ENCODE measurements at places on chromosomes 13 and 19.

GRCh38 chr13:107035778-107036177 is 467.8 kb upstream of the ARGLU1 start:
- no peak for DNase-seq

DNA sequence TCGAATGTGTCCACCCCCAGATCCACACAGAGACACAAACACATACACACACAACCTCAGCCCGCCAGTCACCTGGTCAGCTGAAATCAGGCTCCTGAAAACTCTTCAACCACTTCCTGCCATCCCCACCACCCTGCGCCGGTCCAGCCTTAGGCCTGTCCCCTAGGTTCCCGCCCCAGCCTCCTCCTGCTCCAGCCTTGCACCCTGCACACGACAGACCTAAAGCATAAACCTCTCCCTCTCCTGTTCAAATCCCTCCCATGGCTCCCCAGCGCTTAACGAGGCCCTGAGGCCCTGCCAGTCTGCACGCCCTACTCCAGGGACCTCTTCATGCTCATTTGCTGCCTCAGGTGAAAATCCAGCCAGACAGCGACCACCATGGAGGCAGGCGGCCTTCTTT is 7.1 kb downstream of the PNMA8B start:
- DNase-seq: no peak

DNA sequence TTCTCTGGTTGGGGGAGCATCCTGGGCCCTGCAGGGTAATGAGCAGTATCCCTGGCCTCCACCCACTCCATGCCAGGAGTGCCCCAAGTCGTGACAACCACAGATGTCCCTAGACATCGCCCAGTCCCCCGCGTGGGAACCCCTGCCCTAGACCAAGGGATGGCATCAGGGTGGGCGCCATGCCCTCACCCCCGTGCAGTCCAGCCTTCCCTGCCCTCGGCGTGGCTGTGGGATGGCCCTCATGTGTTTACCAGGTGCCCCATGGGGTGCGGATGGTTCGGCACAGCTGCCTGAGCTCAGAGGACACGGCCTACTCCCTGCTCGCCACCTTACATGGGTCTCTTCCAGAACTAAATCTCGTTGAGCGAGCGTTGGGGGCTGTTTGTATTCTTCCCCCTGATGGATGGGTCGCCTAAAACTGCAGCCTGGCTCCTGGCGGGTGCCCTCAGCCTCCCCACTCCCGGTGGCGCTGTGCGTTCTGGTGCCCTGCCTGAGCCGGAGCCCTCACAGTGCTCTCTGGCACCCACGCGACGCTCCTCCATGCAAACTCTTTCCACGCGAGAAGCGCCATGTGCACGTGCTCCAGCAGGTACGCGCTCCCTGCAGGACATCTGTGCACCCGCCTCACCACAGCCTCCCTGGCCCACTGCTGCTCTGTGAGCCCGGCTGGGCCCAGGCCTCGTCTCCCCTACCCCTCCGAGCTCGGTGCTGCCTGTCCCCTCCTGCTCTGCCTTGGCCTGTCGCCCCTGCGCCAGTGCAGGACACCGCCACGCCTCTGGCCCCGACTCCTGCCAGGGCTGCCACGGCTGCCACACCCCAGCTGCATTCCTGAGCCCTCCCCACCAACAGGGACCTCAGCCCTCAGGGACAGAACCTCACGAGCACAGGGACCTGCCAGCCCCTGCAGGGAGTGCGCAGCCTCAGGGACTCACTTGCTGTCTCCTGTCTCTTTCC is 145.0 kb downstream of the KDM4B start:
- DNase-seq: no peak

GRCh38 chr13:91894316-91894715 is 495.9 kb downstream of the GPC5 start:
- no peak for DNase-seq

GRCh38 chr19:35833972-35834371 is 18.3 kb downstream of the NPHS1 start:
- no peak for DNase-seq

- no peak for DNase-seq
Observed at GRCh38 chr13:96071504-96071903, 18.3 kb upstream of the UGGT2 start.

DNA sequence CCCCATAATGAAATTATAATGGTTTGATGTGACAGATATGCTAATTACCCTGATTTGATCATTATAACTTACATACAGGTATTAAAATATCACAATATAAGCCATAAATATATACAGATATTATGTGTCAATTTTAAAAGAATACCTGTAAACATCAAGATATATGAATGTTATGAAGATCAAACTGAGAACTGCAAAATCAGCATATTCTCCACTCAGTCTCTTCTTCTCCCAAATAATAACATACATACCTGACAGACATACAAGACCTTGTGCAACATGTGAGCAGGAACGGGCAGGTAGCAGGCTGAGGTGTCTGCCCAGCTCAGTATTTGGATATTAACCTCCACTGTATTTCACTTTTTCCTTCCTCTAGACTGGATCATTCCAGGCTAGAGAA is 547.2 kb downstream of the UQCRFS1 start:
- DNase-seq: no peak

DNA sequence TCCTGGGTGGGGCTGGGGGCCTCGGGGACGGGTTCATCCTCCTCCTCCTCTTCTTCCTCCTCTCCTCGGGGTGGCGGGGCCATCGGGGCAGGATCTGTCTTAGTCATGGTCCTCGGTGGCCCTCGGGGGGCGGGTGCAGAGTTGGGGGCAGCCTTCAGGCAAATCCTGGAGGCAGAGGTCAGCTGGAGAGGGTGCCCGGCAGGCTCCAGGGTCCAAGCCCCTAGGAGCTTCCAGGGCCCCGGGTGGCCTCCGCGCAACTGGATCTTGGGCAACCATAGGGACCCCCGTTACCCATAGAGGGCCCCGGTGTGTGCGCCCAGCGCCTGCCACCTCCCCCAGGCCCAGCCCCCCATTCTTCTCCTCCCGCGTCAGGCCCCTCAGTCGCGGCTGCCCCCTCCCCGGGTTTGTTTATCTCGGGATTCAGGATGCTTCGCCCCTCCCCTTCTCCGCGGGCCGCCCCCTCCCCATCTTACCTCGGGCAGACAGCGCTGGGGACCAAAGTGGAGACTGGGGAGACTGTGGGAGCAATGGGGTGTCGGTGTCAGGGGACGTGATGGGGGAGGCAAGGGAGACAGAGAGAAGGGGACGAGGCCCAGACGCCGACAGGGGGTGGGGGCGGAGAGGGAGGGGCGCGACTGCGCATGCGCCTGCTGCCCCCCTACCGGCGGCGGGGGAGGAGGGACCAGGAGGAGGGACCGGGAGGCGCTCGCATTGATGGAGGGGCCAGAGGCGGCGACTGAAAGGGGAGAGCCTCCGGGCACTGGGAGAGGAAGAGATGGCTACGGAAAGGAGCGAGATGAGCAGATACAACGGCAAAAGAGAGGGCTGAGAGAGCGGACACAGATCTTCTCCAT is at the start of gene CLIP3:
Gene CLIP3, minus strand, starts transcription at position 623 of the 854 bp plus-strand sequence. Its CDS starts 516 bp downstream, at position 107.
- DNase-seq: no peak

DNA sequence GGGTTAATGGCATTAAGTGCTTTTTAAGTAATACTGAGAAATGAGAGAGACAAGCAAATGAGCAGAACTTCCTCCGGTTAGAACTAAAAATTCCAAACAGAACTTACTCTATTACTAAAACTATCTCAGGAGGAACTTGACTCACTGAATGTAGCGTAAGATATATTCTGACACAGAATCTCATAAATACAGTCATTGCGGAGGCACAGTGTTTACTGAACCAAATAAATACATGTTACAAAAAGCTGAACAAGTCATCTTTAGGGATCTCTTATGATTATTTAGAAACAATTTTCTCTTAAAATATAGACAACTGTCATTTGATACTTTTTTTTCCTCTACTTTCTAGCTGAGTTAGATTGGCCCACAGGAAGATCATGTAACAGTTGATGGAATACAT is 283.1 kb downstream of the KLF12 start:
- no peak for DNase-seq

DNA sequence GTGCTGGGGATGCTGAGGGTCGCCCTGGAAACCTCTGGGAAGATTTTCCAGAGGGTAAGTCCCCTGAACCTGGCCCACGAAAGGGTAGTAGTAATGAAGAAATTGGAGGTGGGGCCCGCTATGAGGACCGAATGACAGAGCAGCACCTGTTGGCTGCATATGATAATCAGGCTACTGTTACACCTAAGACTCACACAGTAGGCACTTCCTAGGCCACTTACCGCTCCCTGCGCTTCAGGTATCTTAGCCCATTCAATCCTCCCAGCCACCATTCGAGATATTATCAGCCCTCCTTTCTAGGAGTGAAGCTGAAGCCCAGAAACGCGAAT is 4.3 kb upstream of the LRFN3 start:
- DNase-seq: no peak

- no peak for DNase-seq
Observed at GRCh38 chr13:114226088-114226487, 8.6 kb upstream of the CDC16 start.

GRCh38 chr19:46426506-46427162 is 2.1 kb downstream of the PNMA8C start:
- peak; percentile 26 for DNase-seq

DNA sequence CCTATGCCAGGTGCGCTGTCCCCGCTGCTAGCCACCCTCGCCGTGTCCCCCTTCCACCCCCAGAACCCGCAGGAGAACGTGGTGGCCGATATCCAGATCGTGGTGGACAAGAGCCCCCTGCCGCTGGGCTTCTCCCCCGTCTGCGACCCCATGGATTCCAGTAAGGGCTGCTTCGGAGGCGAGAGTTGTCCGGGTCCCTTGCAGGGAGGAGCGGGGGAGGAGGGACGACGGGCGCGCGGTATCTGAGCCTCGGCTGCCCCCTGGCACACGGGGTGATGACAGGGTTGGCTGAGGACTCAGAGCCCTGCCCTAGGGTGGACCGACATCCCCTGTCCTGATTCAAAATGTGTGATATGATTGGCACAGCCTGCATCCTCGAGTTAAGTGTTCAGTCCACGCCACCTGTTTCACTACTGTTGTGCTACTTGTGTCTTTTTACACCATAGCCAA is 653 bp downstream of the MVB12A start:
- no peak for DNase-seq

DNA sequence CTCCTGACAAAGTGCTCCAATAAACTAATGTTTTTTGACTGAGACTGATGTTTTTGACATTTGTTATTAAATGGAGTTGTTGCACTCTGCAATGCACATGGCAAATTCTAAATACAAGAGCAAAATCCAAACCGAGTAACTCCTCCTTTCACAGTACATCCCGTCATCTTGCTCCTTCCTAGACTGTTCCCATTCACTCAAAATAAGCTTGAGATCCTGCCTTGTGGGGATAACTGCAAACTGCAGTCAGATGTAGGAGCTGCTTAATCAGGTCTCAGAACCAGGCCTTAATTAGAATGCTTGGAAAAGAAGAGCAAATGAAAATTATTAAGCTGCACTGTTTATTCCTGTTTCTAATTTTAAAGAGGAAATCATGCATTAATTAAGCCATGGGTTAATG is 134.8 kb upstream of the SPRY2 start:
- DNase-seq: no peak

DNA sequence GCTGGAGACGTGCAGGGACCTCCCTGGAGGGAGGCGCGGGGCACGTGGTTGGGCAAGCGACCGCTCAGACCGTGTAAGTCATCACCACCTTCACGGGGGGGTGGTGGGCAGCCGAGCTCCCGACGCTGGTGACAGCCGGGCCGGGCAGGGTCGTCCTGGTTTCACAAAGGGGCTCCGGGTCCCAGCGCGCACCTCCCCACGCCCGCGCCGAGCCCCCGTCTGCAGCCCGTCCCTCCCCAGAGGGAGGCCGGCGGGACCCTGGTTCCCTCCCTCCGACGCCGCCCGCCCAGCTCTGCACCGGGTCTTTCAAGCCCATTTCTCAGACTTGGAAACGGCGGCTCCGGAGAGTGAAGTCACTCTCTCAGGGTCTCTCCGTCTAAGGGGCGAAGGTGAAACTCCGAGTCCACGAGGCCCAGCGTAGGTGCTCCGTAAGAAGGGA is 729 bp upstream of the ARID3A start:
- DNase-seq: peak; percentile 71

GRCh38 chr13:67232384-67232783 is 2.2 kb upstream of the PCDH9 start:
- no peak for DNase-seq

DNA sequence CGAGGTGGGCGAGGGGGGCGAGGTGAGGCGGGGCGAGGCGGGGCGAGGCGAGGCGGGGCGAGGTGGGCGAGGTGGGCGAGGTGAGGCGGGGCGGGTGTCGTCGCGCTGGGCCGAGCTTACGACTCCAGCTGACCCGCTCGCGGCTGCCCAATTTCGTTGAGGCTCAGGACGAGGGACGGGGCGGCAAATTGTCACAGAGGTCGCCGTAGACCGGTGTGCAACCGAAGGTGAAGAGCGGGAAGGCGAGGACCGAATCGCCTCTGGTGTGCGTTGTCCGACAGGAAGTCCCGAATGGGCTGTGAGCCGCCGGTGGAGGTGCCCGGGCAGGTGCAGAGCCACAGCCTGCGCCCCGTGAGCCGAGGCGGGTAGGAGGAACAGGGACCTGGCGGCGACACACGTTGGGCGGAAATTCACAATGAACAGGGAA is at the start of gene LACC1:
Gene LACC1, plus strand, starts transcription at position 150 of the 427 bp plus-strand sequence. CDS start 1,082 bp downstream, outside the sequence.
- peak; percentile 73 for DNase-seq

- no peak for DNase-seq
Observed at GRCh38 chr19:335072-335471, 9.5 kb downstream of the MIER2 start.

DNA sequence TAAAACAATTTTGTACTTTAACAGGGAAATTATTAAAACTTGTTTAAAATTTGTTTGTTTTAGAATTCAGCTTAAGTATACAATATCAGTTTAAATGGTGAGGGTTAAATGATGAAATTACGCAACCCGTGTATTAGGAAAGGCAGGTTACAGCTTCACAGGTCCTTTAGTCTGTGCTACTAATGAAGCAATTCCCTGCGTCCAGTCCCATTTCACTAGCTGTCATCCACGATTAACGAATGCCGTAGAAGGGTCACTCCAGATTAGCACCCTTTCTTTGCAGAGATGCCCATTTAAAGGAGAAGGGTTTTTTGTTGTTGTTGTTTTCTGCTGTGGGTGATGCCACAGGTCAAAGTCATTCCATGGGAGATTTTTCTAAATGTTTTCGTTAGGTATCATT is 457.6 kb upstream of the SLC10A2 start:
- DNase-seq: no peak

- DNase-seq: no peak
Observed at GRCh38 chr19:4305257-4305612, 837 bp downstream of the FSD1 start.

- DNase-seq: no peak
Observed at GRCh38 chr19:35704218-35704617, at the start of gene ZBTB32. Gene ZBTB32, plus strand, starts transcription at chr19:35704558. Its CDS starts 10,069 bp downstream, at chr19:35714627.

DNA sequence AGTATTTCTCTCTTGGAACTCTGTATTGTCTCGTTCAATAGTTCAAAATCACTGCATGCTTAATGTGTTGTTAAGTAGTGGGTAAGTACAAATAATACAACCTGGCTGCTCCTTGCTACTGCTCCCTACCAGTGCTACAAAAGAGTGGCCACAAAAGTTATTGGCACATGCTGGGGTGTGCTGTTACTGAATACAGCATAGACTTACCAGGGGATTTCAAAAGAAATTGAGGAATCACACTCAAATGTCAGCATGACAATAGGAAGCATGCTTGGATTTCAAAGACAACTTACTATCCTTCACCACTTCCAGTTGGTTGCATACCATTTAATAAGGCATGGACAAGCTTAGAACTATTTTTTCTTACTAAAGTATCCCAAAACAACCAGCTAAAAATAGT is 1041.3 kb upstream of the SPRY2 start:
- DNase-seq: no peak

GRCh38 chr13:73913079-73913740 is 221.0 kb downstream of the KLF12 start:
- DNase-seq: no peak

GRCh38 chr13:51588406-51588949 is 4.2 kb downstream of the WDFY2 start:
- DNase-seq: no peak

GRCh38 chr13:81142306-81142999 is 801.5 kb upstream of the SPRY2 start:
- DNase-seq: no peak
